ENCODE measurements at places on chromosomes 12 and 14. TPM values are rescaled to one million over a fixed set of nuclear protein-coding genes. Genes with fewer than 3 reads are reported as not detected.

Gene HOXC9
- total RNA-seq: 4.3 TPM

Gene KRT72
- total RNA-seq: not detected

Gene EML5
- 0.30 TPM for total RNA-seq

Gene MAP1LC3B2
- total RNA-seq: 0.59 TPM

Gene SAV1
- total RNA-seq: 19.6 TPM

Gene KRT75
- total RNA-seq: not detected

Gene WNT5B
- 39.5 TPM for total RNA-seq

Gene PSMB5
- 254 TPM for total RNA-seq

Gene LRRIQ1
- 0.69 TPM for total RNA-seq

Gene KRT85
- not detected for total RNA-seq

Gene FSCB
- total RNA-seq: 0.14 TPM

Gene FAM186B
- total RNA-seq: 0.09 TPM

Gene AQP2
- not detected for total RNA-seq

Gene TSPAN19
- total RNA-seq: not detected

Gene OTOGL
- total RNA-seq: under 0.01 TPM

Gene STYK1
- 1.6 TPM for total RNA-seq

Gene SEC23A
- total RNA-seq: 633 TPM

Gene TSPAN11
- total RNA-seq: under 0.01 TPM

Gene SLC5A8
- total RNA-seq: not detected

Gene SLC25A21
- total RNA-seq: 0.89 TPM

Gene ADSS1
- total RNA-seq: 7.7 TPM

Gene TEX52
- total RNA-seq: not detected

Gene INSM2
- total RNA-seq: not detected

Gene AEBP2
- total RNA-seq: 35.0 TPM

Gene PROX2
- total RNA-seq: not detected

Gene SPATS2
- total RNA-seq: 65.8 TPM

Gene TAS2R46
- 1.8 TPM for total RNA-seq
